Activated CD4-positive, alpha-beta T cell treated with anti-CD3 and anti-CD28 coated beads for 36 hours (primary cell): ENCODE measurements at places on chromosomes 7 and 10. TPM values are rescaled to one million over a fixed set of nuclear protein-coding genes. Genes with fewer than 3 reads are reported as not detected.

DNA sequence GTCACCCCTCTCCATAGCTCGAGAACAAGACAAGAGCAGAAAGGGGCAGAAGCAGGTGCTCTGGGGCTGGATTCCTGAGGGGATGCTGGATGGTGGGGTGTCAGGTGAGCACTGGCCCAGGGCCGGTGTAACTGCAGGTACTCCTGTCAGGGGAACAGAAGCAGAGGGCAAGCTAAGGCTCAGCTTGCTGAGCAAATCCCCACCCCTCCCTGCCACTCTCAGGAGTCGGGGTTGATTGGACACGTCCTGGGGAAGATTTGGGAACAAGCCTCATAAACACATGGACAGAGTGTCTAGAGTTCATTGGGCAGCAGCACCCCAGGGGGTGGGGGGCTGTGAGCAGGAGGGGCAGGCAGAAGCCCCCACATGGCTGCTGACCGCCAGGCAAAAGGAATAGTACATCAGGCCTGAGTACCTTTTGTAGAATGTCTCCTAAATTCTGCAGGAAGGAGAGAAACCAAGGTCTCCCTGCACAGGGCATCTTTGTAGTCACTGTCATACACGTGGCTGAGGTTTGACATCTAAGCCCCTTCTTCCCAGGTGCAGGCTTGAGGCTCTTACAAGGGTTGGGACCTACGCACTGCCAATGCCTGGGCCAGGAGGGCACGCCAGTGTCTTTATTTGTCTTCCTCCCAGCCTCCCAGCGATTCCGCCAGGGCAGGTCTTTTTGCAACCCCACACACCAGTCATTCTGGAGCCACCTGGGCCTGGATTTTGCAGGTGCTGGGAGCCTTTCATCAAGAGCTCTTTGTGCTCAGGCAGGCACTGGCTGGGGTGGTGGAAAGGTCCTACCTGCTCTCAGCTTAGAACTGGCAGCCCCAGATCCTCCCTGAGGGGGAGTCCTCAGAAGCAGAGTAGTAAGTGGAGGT is 2.8 kb downstream of the CALML3 start:
- H3K4me3 ChIP-seq, result no peak overlapping the region
- H3K27me3 ChIP-seq, result no peaks in the 10 kb centered on the region
- no peaks in the 10 kb centered on the region for H3K36me3 ChIP-seq
- no peak for DNase-seq

DNA sequence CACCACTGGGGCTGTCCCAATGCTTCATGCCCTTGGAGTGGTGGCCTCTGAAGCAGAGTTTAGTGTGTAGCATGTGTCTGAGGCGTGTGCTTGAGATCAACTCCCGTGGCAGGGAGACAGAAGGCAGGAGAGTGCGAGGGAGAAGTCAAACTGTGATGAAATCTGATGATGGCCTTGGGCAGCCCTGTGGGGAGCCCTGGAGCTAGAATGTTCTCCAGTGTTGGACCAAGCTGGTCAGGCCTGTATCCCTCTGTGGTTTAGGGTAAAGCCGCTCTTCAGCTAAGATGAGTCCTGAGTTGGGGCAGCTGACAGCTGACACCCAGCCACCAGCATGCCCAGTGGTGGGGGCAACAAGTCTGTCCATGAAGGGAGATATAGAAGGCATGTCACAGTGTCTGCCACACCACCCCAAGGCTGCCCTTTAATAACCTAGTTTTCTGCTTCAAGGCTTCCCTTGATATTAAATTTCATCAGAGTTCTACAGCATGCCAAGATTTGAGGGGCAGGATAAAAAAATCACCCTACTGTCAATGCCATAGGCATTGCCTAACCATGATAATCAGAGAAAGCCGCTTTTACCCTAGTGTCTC is 170.5 kb upstream of the SVIL start:
- DNase-seq, result no peak
- peaks cover 24% of the 10 kb centered on the region for H3K4me1 ChIP-seq
- no peak overlapping the region for H3K4me3 ChIP-seq
- H3K27me3 ChIP-seq, result peaks cover 18% of the 10 kb centered on the region
- H3K27ac ChIP-seq, result no peak overlapping the region

PIK3CG gene
- 9.9 TPM for total RNA-seq

DNA sequence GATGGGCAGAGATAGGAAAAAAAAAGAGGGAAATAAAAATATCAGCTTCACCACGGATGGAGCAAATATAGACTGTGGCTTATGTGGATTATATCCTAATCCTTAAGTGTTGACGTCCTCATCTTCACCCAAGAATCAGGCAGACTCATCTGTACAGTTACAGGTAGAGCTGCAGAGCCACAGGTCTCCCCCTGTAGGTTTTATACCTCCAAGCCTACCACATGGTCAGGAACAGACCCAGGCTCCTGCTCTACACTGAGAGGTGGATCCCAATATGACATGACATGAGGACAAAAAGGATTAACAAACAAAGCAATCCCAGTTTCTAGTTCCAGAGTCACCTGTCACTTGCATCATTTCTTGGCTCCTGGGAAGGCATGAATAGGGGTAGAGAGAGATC is 400.8 kb downstream of the SEMA3D start:
- no peak overlapping the region for H3K4me3 ChIP-seq
- H3K4me1 ChIP-seq, result no peaks in the 10 kb centered on the region
- no peak for DNase-seq

GRCh38 chr7:139598642-139599041 is 75.2 kb downstream of the CLEC2L start:
- H3K27ac ChIP-seq, result no peak overlapping the region
- H3K27me3 ChIP-seq, result no peaks in the 10 kb centered on the region
- H3K36me3 ChIP-seq, result peaks cover 26% of the 10 kb centered on the region

DNA sequence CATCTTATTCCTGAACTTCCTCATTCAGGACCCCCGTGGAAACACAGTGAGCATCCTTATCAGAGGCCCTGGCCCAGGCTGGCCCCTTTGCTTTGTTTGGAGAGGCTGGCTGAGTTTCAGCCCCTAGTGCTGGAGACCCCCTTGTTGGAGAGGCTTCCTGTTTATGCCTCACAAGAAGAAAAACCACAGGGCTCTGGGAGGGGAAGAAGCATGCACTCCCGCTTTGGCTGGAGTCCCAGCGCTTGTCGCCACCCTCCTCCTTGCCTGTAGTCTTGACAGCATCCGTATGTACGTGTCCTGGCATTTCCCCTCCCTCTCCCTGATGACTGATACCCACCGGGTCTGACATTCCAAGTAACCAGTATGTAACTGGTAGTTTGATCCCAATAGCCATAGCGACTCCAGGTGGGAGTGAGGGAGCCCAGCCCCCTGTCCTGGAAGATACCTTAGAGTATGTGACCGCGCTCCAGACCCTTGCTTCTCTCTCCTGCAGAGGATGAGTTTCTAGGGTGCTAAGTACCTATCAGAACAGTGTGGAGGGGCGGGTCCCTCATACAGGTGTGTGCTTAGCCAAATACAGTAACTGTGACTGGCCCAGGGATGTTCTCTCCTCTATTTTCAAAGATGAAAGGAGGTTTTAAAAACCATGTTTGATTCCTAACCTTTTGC is 6.9 kb upstream of the ATP6V0E2 start:
- no peaks in the 10 kb centered on the region for H3K27me3 ChIP-seq
- peak overlapping the region; percentile 89 for H3K27ac ChIP-seq
- peaks cover 20% of the 10 kb centered on the region for H3K36me3 ChIP-seq
- peaks cover 81% of the 10 kb centered on the region for H3K4me1 ChIP-seq
- no peak overlapping the region for H3K4me3 ChIP-seq
- DNase-seq, result no peak
